ENCODE measurements at places on chromosomes 11 and 22. TPM values are rescaled to one million over a fixed set of nuclear protein-coding genes. Genes with fewer than 3 reads are reported as not detected.

Gene GLB1L2
- 2.0 TPM for total RNA-seq

DNA sequence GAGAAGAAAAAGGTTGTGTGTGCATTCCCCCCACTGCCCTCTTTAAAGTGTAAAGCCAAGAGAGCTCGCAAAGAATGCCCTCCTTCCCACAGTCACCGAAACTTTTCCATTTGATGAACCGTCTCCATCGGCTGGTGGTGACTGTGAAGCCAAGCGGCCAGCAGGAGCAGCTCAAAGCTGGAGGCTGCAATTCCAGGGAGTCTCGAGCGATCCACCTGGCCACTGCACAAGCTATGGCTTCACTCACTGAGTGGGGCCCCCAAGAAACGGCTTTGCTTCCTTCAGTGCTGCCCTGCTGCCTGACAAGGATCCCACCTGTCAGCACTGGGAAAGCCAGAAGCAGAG, 117.7 kb downstream of the ABTB2 start:
- DNase-seq: no peak
- no peak overlapping the region for H3K4me3 ChIP-seq
- peaks cover 23% of the 10 kb centered on the region for H3K4me1 ChIP-seq
- no peak overlapping the region for H3K27ac ChIP-seq
- no peaks in the 10 kb centered on the region for H3K27me3 ChIP-seq

DNA sequence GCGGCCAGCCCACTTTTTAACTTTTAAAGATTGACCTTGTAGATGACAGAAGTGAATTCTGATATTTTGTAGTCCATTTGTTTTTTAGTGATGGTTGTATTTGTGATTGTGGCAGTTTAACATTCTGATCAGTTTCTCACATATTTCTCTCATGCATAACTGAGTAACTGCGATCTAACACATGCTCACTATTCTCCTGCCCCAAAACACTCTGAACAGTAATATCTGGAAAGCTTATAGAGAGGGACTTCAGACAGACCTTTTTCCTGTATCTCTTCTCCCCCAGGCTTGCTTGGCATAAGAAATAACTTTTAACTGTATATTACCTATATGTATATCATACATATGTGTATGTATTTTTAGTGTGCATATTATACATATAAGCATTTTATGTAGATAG, 37.3 kb upstream of the MYO18B start:
- H3K4me1 ChIP-seq: peaks cover 4% of the 10 kb centered on the region
- H3K27ac ChIP-seq: no peak overlapping the region
- no peaks in the 10 kb centered on the region for H3K36me3 ChIP-seq

- no peaks in the 10 kb centered on the region for H3K36me3 ChIP-seq
- H3K4me1 ChIP-seq: no peaks in the 10 kb centered on the region
- H3K27me3 ChIP-seq: no peaks in the 10 kb centered on the region
- H3K27ac ChIP-seq: no peak overlapping the region
These were observed 331.1 kb upstream of the B3GAT1 start for GRCh38 chr11:134742956-134743819.
